ENCODE measurements at places on chromosomes 7 and 10. TPM values are rescaled to one million over a fixed set of nuclear protein-coding genes. Genes with fewer than 3 reads are reported as not detected.

Gene PDK4
- total RNA-seq, result 0.39 TPM

Gene ARHGEF5
- 7.7 TPM for total RNA-seq

Gene HHEX
- 0.37 TPM for total RNA-seq

Gene TMEM176B
- total RNA-seq, result 0.61 TPM
